ENCODE measurements at places on chromosomes 16 and 17.
A peak's percentile ranks its signal among the peaks of the same experiment; 100 is the strongest.

DNA sequence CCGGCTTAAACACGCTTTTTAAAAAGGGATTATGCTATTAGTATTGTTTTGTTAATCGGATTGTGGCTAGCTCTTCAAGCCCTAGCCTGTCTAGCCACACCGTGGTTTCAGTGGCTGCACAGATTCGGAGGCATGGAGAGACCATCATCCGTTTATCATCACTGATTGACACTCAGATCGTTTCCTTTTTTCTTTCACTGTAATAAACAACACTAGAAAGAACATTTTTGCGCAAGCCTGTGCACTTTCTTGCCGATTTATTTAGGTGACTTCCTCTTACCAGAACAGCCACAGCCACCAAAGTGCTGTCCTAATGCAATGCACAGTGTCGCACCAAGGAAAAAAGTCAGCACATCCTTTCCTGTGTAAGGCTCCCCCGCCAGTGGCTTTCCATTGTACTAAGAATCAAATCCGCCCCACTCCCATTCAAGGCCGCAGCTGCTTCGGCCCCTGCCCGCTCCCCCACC lies 78.2 kb downstream of the CRISPLD2 start:
- DNase-seq: no peak

GRCh38 chr16:79090966-79091365 lies 509.6 kb downstream of the MAF start:
- DNase-seq: no peak

GRCh38 chr17:8118769-8119580 lies 661 bp upstream of the ALOXE3 start:
- DNase-seq: peak; percentile 76

GRCh38 chr16:10741844-10742243 lies 1.8 kb upstream of the NUBP1 start:
- peak; percentile 93 for DNase-seq

- no peak for DNase-seq
Measured at GRCh38 chr17:43636426-43636825, 25.3 kb downstream of the MEOX1 start.

DNA sequence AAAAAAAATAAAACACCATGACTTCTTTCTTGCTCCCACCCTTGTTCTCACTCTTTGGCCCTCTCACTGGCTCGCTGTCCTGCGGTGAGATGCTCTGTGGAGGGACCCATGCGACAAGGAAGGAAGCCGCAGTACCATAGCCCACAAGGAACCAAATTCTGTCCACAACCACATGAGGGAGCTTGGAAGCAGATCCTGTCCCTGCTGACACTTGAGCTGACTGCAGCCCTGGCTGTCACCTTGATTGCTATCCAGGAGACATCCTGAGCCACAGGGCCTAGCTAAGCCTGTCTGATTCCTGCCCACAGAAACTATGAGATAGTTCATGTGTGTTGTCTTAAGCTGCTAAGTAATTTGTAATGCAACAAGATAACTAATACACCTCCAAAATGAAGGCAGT lies 4.8 kb upstream of the MT2A start:
- DNase-seq: no peak

DNA sequence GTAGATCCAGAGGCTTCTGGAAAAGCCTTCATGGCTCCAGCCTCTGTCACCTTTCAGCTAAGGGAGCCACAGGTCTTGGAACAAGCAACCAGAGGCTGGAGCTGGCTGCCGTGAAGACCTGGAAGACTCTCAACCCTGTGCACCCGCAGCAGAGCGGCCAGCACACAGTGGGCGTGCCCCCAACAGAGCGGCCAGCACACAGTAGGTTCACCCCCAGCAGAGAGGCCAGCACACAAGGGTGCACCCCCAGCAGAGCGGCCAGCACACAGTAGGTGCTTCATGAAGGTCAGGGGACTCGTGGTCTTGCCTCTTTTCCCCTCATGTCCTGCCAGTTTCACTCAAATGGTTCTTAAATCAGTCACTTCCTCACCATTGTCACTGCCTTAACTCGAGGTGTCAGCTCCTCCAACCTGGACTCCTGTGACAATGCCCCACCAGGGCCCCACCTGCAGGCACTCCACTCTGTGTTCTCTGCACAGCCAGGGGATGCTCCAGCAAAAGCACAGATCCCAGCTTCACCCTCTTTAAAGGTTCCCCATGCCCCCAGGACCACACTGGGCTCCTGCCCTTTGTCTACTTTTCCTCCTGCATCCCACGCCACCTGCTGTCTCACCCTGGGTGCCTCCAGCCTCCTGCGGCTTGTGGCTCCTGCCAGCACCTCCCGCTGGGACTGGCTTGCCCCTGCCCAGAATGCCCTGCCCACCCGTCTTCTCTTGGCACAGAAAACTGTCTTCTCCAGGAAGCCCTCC lies 42.4 kb upstream of the DOC2B start:
- no peak for DNase-seq

DNA sequence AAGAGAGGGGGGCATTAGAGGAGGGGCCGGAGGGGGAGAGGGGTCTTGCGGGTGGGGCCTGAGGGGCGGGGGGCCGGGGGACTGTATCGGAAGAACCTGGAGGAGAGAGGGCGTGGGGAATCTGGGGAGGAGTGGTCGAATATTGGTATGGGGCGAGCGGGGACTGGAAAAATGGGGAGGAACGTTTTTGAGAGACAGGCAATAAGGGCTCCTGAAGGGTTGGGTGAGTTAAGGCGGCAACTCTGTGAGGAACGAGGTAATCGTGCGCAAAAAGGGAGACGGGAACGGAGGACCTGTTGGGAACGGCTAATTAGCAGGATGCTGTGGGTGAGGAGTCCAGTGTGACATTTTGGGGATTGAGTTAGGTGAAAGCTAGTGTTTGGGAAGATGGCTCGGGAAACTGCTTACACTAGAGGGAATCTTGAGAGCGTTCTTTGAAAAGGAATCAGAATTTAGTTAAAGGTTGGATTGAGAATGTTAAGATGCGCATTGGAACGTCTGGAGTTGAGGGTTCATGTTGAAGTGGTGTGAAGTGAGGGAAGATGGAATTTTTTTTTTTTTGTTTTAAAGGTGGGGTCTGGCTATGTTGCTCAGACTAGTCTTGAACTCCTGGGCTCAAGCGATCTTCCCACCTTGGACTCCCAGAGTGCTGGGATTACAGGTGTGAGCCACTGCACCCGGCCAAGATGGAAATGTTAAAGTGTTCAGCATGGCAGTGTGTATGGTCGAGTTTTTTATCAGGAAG lies 662 bp downstream of the WIPF2 start:
- no peak for DNase-seq

DNA sequence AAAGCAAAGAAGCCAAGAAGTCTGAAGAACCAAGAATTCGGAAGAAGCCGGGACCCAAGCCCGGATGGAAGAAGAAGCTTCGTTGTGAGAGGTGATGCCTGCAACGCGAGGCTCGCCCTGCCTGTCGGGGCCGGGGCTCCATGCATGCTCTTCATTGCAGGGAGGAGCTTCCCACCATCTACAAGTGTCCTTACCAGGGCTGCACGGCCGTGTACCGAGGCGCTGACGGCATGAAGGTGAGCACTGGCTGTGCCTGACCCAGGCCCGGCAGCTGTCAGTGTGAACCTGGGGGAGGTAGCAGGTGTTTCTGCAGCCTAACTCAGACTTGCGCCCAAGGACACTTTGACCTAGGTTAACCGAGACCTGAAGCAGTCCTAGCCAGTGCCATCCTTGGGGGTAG lies 12.0 kb downstream of the ZNF276 start:
- DNase-seq: no peak

Data from cerebellar nuclear complex (tissue), 1 donor.